ENCODE measurements at places on chromosomes 16 and 17. TPM values are rescaled to one million over a fixed set of nuclear protein-coding genes. Genes with fewer than 3 reads are reported as not detected.

The NDUFAF8 gene
- total RNA-seq, result 78.2 TPM

The RRAD gene
- total RNA-seq, result 2.3 TPM

The KRT34 gene
- total RNA-seq, result 1.00 TPM

The DNAH9 gene
- 0.30 TPM for total RNA-seq

Measured in mammary microvascular endothelial cell (primary cell).